Naive thymus-derived CD4-positive, alpha-beta T cell (primary cell): ENCODE measurements at places on chromosomes 1 and 21. TPM values are rescaled to one million over a fixed set of nuclear protein-coding genes. Genes with fewer than 3 reads are reported as not detected.

DNA sequence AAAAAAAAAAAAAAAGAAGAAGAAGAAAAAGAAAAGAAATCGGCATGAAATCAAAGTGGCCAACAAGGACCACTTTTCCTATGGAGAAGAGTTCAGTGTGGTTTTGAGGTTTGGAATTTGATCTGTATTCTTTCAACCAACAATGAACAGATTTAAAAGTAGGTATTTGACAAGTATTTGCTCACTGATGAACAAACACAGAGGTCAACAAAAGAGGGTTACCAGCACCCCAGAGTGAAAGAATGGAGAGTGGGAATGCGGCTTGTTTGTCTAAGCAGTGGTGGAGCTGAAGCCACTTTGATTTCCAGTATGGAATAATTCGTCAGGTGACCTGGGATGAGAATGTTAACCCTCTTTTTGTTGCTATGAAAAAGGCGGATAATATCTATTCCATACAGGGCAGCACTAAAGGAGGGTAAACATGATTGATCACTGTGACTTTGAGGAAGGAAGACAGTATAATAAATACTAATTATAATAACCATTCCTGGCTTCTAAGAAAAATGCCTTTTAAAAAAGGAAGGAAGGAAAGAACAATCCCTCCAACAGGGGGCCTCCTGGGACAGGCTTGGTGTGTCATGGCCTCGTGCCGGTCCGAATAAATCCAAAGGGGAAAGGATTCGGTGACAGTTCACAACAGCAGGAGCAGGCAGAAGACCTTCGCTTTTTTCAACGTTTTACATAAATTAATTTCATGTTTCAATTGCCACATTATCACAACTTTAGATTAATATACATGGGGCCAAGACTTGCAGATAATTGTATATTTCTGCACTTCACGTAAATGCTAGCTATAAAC lies 37.2 kb upstream of the SIM2 start:
- no peak for DNase-seq

The KRTAP19-1 gene
- polyA plus RNA-seq = not detected

DNA sequence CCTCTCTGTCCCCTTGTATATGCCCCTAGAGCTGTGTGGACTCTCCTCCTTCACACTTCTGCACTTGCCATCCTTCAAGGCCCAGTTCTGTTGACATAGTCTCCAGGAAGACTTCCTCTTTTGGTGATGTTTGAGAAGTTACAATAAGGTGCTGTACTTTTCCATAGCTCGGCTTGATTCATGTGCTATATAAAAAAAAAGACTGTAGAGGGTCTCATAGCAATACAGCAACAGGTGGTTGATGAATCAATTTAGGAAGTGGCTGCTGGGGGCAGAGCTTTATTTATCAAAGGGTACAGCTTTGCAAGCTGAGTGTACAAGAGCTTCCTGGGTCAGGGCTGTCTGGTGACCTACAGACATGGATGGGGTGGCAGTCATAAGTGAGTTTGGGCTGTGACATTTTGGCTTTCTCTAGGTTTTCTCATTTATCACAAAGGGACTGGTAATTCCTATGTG lies 102.7 kb downstream of the RUNX1 start:
- DNase-seq = no peak

The CLDN17 gene
- not detected for polyA plus RNA-seq

- no peak for DNase-seq
These were observed 176.5 kb upstream of the PLXNA2 start for GRCh38 chr1:208420696-208421095.

- no peak for DNase-seq
These were observed 35.2 kb upstream of the MUTYH start for GRCh38 chr1:45375104-45376090.

The FCRL4 gene
- polyA plus RNA-seq = not detected

DNA sequence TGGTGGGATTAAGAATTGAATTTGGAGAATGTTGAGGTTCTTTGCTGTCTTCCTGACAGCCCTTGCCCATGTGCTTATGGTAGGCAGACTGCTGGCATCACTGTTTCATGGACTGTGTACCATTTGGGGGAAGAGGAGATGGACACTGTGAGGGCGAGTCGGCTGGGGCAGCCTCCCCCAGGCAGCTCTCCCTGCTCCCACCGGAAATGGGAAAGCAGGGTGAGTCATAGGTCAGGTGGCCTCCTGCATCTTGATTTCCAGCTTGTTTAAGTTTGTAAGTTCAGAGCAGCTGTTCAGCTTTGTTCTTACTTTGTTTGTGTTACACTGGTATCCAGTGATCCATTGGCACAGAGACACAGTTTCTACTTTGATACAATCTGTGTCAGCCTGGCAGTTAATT lies 87.2 kb upstream of the CNIH3 start:
- DNase-seq = no peak

The WDR64 gene
- 0.29 TPM for polyA plus RNA-seq

GRCh38 chr1:157438146-157438545 lies 114.2 kb downstream of the FCRL5 start:
- no peak for DNase-seq

GRCh38 chr1:71166178-71167173 lies 85.6 kb upstream of the ZRANB2 start:
- no peak for DNase-seq

DNA sequence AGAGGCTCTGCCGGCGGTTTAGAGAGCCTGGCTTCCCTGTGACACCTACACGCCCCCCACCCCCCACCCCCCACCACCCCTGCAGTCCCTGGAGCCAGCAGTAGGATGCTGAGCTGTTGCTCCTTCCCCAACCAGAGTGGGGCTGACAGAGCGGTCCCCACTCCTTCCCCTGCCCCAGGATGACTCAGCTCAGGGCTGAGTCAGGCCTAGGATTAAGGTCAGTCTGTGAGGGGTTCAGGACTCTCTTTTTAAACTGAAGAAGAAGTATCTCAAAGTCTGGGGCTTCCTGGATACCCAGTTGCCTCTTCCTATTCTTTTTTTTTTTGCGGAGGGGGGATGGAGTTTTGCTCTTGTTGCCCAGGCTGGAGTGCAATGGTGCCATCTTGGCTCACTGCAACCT lies 19.1 kb downstream of the DMBX1 start:
- DNase-seq = no peak

- peak; percentile 21 for DNase-seq
These were observed 683 bp downstream of the LRRC8B start for GRCh38 chr1:89525169-89525855.
